Prostate gland (tissue), 2 donors: ENCODE measurements at places on chromosomes 2 and 18. TPM values are rescaled to one million over a fixed set of nuclear protein-coding genes. Genes with fewer than 3 reads are reported as not detected.

DNA sequence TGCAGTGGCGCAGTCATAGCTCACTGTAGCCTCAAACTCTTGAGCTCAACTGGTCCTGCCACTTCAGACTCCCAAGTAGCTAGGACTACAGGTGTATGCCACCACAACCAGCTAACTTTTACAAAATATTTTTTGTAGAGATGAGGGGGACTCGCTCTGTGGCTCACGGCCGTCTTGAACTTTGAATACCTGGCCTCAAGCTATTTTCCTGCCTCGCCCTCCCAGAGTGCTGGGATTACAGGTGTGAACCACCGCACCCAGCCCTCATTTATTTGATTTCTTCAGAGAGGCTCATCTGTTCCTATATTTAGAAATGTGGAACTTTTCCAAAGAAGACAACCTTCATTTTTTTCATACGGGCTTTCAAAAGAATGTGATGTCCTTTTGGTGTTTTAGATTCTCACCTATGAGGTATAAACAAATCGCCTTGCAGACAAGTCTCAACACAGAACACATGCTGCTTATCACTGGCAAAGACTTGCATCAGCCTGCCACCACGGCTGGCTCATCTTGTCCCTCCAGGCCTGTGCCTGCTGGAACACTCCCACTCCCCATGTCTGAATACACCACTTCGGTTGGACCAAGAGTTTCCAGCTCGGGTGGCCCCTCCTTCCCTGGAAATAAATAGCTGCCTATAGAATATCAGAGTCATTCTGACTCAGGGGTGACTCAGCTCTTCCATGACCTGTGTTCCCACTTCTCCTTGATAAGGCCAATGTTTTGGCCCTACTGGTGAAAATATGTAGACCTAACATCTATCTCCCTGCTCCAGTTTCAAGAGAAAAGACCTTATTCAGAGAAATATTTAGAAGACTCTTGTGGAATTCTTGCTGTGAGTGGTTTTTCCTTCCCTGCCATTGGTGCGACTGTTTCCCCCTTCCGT, 202.6 kb downstream of the TGIF1 start:
- no peaks in the 10 kb centered on the region for H3K36me3 ChIP-seq
- DNase-seq: peak; percentile 55
- no peaks in the 10 kb centered on the region for H3K27me3 ChIP-seq
- H3K4me1 ChIP-seq: no peaks in the 10 kb centered on the region
- H3K27ac ChIP-seq: no peak overlapping the region

DNA sequence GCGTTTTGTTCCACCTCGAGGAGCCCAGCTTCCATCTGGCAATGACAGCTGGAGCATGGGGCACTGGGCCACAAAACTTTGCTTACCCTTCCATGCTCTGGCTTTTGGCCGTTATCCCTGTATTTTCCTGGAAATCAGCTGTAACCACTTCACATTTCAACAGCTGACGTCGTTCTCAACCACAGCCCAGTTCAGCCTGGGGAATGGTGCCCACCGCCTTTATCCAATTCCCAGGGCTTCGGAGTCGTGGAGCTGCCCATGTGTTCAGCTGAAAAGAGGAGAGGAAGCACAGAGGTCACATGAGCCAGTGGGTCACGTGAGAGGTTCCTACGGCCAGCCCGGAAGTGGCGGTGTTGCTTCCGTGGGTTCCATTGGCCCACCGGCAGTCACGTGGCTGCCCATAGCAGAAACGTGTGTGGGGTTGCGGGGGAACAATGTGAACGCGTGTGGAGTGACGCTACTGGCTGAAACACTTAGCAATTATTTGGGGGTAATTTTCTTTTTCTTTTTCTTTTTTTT, 16.7 kb upstream of the EDAR start:
- H3K36me3 ChIP-seq: no peaks in the 10 kb centered on the region
- no peak overlapping the region for H3K4me3 ChIP-seq
- no peak for DNase-seq

TMEM37 gene
- total RNA-seq: 6.8 TPM

DNA sequence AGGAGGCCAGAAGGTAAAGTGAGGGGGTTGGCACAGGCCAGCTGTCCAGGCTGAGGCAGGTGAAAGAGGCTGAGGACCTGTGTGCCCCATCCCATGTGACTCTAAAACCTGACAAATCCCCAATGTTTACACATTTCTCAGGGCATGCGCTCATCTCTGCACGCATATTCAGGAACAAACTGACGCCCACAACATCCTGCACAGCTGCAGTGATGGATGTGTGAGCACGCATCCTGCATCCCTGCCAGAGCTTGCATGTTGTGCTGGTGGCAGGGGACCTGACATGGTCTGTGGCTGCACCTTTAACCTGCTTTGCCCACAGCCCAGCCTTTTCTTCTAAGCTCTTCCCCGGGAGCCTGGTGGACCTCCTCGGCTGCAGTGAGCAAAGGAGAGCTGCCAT, 83.1 kb downstream of the FBXO15 start:
- no peaks in the 10 kb centered on the region for H3K4me1 ChIP-seq
- no peaks in the 10 kb centered on the region for H3K36me3 ChIP-seq
- no peaks in the 10 kb centered on the region for H3K27me3 ChIP-seq
- DNase-seq: no peak
- no peak overlapping the region for H3K4me3 ChIP-seq

DNA sequence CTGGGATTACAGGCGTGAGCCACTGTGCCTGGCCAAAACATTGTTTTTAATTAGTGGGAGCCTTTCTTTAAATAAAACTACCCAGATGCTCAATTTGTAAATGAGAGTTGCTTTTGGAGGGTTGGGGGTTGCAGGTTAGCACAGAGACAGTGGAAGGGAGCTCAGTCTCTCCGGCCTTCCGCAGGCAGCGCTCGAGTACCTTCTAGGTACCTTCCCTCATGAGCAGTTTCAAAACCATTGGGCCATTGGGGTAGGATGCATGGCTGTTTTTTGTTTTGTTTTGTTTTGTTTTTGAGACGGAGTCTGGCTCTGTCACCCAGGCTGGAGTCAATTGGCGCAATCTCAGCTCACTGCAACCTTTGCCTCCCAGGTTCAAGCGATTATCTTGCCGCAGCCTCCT, 19.0 kb downstream of the SLC66A3 start:
- no peak overlapping the region for H3K4me3 ChIP-seq
- H3K27me3 ChIP-seq: no peaks in the 10 kb centered on the region
- no peaks in the 10 kb centered on the region for H3K4me1 ChIP-seq
- no peak for DNase-seq

SIX3 gene
- total RNA-seq: not detected

DNA sequence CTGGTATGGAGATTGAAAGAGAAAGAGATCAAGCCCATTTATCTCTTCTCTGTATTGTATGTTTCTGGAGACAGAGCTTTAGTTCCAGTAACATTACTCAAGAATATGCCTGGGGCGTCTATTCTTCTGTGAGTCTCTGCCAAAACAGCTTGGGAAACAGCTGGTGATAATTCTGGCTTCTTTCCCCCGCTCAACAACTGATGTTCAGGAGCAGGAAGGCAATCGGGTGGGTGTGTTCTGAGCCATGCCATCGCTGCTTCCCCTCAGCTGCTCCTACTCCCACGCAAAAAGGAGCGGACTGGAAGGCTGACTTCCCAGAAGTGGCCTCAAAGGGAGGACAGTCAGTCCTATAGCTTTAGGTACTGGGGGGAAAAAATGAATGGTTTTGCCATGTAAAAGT, 695.1 kb downstream of the PLCL1 start:
- DNase-seq: no peak
- H3K4me1 ChIP-seq: no peaks in the 10 kb centered on the region
- no peaks in the 10 kb centered on the region for H3K27me3 ChIP-seq
- H3K36me3 ChIP-seq: no peaks in the 10 kb centered on the region

CNOT11 gene
- 41.4 TPM for total RNA-seq

LRRTM1 gene
- total RNA-seq: 1.8 TPM

- H3K4me3 ChIP-seq: no peak overlapping the region
- no peak overlapping the region for H3K27ac ChIP-seq
- no peaks in the 10 kb centered on the region for H3K36me3 ChIP-seq
- no peak for DNase-seq
- H3K4me1 ChIP-seq: no peaks in the 10 kb centered on the region
Observed at GRCh38 chr2:39265315-39265714, 21.5 kb upstream of the CDKL4 start.

GRCh38 chr2:72949642-72950041, 32.3 kb downstream of the EMX1 start:
- no peaks in the 10 kb centered on the region for H3K4me1 ChIP-seq
- DNase-seq: no peak
- no peaks in the 10 kb centered on the region for H3K36me3 ChIP-seq
- H3K4me3 ChIP-seq: no peak overlapping the region

GRCh38 chr2:193349642-193350041, 1154.9 kb upstream of the TMEFF2 start:
- no peaks in the 10 kb centered on the region for H3K4me1 ChIP-seq
- H3K27me3 ChIP-seq: no peaks in the 10 kb centered on the region
- no peaks in the 10 kb centered on the region for H3K36me3 ChIP-seq
- no peak for DNase-seq

DNA sequence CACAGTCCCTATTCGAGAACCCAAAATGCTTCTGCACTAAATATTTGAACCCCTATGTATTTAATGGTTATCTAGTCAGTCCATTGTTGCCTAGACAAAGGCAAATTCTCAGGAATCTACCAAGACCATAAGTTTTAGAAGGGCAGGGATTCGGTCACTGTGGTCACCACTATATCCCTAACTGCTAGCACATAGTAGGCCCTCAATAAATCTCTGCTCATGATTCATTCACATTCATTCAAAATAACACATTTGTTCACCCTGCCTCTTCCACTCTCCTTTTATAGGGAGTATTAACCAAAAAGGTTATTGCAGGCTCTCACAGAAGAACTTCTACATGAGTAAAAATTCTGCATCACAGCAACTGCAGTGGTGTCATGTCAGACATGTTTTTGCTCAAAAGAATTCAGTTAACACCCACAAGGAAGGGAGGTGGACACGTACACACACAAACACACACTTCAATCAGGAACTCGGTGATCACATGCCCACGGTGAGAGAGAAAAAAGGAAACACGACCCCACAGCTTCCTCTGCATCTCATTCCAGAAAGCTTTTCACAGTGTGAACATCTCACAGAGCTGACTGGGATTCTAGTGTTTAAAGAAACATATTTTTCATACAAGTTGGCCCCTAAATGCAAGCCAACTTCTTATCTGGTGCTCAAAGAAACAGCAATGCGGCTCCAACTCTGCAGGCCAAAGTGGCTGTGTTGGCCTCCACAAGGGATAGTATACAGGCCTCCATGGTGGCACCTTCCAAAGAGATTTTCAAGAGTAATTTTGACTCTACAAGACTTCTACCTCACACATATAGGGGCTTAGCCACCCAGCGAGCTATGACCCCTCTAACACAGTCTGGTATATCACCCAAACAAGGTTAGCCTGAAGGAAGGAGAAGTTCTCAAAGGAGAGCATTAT, 98.0 kb downstream of the ANKRD44 start:
- H3K27me3 ChIP-seq: no peaks in the 10 kb centered on the region
- no peak overlapping the region for H3K27ac ChIP-seq
- DNase-seq: no peak
- H3K4me1 ChIP-seq: no peaks in the 10 kb centered on the region

GRCh38 chr2:11710632-11711353, 35.6 kb upstream of the LPIN1 start:
- DNase-seq: no peak
- H3K4me1 ChIP-seq: no peaks in the 10 kb centered on the region

- no peak for DNase-seq
- no peaks in the 10 kb centered on the region for H3K27me3 ChIP-seq
- H3K36me3 ChIP-seq: no peaks in the 10 kb centered on the region
- H3K4me3 ChIP-seq: no peak overlapping the region
Observed at GRCh38 chr2:71207601-71208000, 19.3 kb downstream of the PAIP2B start.

DNA sequence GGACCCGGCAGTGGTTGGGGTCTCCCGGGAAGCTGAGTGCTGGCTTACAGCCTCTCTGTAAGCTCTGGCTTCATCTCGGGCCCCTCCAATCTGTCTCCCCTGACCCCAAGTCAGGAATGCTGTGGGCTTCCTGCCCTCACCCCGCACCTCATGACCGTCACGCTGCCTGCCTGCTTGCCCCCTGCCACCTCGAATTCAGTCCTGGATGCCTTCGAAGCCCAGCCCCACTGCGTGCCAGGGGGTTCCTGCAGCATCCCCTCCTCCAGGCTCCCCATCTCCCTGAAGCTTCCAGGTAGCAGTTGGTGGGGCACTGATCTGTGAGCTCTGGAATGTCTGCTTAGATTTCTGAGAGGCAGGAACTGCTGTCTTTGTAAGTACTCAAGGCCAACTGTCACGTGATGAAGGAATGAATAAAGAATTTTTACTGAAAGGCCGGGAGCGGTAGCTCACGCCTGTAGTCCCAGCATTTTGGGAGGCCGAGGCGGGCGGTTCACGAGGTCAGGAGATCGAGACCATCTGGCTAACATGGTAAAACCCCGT, 6.5 kb downstream of the CLHC1 start:
- no peaks in the 10 kb centered on the region for H3K36me3 ChIP-seq
- H3K27ac ChIP-seq: no peak overlapping the region
- no peak for DNase-seq

TNFRSF11A gene
- 6.1 TPM for total RNA-seq

GRCh38 chr2:143063612-143064200, 65.5 kb upstream of the ARHGAP15 start:
- H3K36me3 ChIP-seq: no peaks in the 10 kb centered on the region
- DNase-seq: no peak
- no peak overlapping the region for H3K27ac ChIP-seq
- no peaks in the 10 kb centered on the region for H3K4me1 ChIP-seq

DNA sequence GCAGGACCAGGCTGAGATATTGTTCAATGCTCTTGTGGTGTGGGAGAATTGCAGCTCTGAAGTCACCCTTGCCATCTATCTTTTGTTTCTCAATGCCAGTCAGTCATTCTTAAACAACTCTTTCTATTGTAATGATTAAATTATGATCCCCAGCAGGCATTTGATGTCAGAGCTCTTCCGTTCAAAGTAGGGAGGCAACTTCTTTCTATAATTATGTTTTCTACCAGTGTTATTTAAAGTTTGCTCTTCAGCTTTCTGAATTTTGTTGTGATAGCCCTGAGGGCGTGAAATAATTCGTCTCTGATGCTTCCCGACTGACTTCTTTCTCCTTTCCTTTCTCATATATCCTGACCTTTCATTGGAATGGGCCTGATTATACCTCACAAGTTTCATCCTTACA, 161.4 kb upstream of the KLHL14 start:
- H3K4me3 ChIP-seq: no peak overlapping the region
- no peak for DNase-seq
- H3K36me3 ChIP-seq: no peaks in the 10 kb centered on the region
- H3K27ac ChIP-seq: no peak overlapping the region
- no peaks in the 10 kb centered on the region for H3K4me1 ChIP-seq

LOXHD1 gene
- 1.4 TPM for total RNA-seq

- H3K4me1 ChIP-seq: no peaks in the 10 kb centered on the region
- no peak for DNase-seq
- H3K4me3 ChIP-seq: no peak overlapping the region
- H3K27me3 ChIP-seq: no peaks in the 10 kb centered on the region
Observed at GRCh38 chr2:6788614-6789013, 77.1 kb downstream of the CMPK2 start.

GRCh38 chr2:217915706-217916105, 87.1 kb downstream of the TNS1 start:
- H3K4me1 ChIP-seq: peaks cover 32% of the 10 kb centered on the region
- no peak for DNase-seq
- H3K4me3 ChIP-seq: no peak overlapping the region
- peak overlapping the region; percentile 91 for H3K27ac ChIP-seq
